NCI-H1417 treated with DMSO at 0.1 percent for 48 hours (cell line): ENCODE measurements at places on chromosomes 6 and 20.

DNA sequence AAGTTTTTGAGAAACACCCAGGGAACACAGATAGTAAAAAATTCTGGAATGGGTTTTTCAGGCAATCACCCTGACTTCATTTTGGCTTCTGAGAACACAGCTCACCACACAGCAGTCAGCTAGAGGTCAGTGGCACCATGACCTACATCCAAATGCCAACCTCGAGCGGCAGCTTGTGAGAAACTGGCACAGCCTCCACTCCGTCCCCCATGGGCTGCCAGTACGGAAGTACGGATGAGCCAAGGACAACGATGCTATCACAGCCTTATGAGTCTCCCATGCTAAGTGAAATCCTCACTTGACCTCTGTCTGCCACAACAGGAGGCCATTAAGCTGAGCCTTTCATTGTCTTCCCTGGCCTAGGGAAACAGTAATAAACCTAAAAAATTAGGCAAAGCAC, 32.0 kb downstream of the KIF16B start:
- DNase-seq = no peak

DNA sequence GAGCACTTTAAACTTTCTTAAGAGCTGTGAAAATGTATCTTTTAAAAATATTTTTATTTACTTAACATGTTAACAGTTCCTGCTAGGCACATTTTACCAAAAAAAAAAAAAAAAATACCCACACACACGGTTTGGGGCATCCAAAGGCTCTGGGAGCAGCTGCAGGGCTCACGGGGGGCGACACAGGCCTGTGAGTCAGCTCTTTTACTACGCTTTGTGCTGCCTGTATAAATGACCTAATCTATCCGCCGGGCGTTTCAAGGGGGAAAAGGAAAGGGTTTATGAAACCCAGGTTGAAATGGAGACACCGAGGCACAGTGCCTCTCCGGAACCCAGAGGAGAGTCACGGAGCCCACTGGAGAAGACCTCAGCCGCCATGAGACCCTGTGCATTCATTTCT, 40.4 kb downstream of the DLL1 start:
- no peak for DNase-seq

DNA sequence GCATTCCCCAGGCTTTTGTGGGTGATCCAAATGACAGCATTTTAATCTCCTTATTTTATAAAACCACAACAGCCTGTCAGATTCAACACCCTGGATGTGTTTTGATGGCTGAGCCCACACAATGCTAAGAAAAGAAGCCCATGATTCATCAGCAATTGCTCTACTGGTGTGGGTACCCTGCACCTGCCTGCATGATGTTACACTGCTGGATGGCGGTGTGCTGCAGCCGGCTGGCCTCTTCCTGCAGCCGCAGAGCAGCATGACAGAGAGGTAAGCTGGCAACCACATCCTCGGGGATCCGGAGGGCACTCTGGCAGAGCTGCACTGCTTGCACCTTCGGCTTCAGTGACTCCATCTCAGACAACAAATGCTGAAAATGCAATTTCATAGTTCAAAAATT, 327.5 kb downstream of the SYNE1 start:
- DNase-seq = no peak

DNA sequence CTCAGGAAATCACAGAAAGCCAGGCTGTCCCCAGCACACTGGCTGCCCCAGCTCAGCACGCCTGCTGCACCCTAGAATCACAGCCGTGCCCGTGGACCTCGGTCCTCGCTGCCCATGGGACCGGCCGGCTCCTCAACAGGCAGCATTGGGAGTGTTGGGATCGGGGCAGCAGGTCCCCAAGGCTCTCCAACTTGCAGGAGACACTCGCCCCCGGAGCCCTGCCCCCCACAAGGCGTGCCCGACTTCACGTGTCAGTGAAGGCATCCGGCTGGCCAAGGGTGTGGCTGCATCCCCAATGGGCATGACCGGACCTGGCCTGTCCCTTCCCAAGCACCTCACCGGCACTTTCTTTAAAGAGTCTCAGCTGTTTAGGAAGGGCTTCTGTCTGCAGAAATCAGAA, 3.0 kb upstream of the NTSR1 start:
- no peak for DNase-seq

DNA sequence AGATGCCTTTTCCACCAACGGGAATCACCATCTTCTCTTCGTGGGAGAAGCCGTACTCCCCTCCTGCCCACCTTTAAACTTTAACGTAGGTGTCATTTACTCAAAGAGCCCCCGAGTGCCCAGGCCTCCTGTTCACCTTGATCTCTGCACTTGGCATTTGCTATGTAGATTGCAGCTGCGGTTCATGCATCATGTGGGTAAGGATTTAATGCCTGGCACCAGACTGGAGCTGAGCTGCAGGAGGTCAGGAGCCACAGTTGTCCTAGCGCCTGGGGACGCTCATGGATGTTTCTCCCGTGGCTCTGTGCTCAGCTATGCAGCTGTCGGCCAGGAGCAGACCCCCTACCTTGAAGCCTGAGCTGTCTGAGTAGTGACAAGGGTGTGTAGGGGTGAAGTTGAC, 133.7 kb downstream of the CDH4 start:
- DNase-seq = no peak

DNA sequence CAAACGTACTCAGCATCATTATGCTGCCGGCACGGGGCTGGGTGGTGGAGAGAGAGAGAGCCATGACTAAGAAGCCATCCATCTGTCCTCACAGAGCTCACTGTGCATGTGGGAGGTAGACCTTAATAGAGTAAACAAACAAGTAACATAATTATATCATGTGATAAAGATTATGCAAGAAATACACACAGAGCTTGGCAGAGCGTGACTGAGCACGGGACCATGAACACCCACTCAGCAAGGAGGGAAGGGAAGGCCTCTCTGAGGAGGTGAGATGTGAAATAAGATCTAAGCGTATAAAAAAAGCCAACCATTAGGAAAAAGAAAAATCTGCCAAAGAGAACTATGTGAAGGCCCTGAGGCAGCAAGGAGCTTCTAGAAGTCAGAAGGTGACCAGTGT, 207.5 kb downstream of the PTPRT start:
- no peak for DNase-seq

DNA sequence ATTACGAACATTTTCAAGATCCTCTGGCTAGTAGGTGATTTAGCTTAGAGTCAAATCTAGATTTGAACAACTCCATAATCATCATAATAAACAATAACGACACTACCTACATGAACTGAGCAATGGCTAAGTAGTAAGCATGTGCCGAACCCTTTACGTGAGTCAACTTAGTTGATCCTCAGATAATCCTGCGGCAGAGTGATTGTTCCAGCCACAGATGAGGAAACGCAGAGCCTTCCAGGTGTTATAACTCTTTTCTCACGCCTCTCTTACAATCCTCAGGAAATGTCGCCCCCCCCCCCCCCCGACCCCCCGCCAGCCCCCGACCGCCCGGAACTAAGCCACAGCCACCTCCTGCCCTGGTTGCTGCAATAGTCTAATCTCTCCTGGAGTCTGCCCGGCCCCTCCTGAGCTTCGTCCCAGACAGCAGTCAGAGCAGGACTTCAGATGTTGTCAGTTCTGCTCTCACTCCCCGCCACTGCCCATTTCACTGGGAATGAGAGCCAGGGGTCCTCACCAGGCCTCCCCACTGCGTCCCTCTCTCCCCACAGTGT, 141.5 kb upstream of the AGPAT4 start:
- DNase-seq = no peak

DNA sequence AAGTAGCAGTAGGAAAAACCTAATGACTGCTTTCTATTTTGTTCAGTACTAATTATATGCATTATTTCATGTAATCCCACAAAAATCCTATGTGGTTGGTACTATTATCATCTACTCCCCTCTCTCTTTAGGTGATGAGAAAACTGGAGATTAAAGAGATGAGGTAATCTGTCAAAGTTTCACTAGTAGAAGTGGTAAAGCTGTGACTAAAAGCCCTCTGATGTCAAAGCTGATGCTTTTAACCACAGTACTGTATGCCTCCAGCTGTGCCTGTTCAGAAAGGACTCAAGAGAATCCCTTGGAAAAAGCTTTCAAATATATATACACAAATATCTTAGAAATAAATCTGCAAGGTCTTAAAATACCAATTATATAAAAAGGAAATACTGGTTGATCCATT, 38.0 kb downstream of the PHIP start:
- DNase-seq = no peak

GRCh38 chr6:131368198-131368911, 204.7 kb upstream of the ARG1 start:
- no peak for DNase-seq

- DNase-seq = no peak
These were observed 4.8 kb downstream of the CD93 start for GRCh38 chr20:23081263-23081819.

DNA sequence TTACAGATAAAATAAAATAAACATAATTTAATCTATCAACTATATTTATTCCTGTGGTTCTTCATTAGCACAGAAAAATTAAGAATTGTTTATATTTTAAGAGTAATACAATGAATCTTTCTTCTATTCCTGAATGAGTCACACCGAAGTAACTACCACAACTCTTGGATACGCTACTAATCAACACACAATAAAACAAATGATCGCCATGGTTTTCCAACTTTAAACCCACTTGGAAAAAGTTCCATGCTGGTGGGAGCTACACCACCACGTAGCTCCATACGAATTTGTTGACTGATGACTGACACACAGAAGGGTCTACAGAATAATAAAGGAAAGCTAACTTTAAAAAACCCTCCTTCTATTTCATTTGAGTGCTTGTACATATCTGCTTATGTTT, 135.8 kb upstream of the NEDD9 start:
- no peak for DNase-seq

DNA sequence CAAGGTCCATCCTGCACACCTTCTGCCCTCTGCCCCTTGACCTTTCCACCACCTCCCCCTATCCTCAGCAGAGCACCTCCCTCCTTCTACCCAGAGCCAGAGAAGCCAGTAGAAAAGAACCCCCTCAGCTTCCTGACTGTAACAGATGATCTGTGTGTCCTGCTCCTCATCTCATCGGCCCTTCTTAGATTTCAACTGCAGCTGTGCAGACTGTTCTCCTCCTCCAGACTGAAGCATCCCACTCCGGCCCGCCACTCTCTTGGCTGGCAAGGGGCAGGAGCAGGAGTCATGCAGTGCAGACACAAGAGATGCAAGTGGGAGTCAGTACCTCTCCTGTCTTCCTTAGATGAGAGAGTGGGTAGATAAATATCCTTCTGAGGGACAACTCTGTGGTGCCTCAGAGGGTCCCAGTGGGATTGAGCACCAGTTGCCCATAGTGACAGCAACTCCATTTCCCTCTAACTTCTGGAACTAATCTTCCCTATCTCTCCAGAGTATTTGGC, 163.5 kb upstream of the MLN start:
- DNase-seq = no peak

DNA sequence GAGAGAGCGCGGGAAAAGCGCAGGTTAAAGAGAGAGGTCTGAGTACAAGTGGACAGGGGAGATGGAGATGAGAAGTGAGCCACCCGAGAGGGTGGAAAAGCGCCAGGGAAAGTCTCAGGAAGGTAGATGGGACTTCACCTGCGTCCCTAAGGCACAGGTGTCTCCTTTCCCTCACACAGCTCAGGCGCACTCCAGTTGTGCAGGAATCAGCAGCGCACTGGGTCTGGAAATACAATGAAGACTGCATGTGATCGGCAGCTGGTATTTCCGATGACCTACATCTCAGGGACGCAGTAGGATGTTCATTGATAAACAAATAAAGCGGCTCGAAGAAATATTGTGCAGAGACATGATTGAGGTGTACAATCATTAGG, 432 bp upstream of the KHDRBS2 start:
- DNase-seq = no peak

- DNase-seq = no peak
These were observed 448.1 kb downstream of the CBLN4 start for GRCh38 chr20:55557191-55557590.

GRCh38 chr6:134510920-134511319, 193.0 kb upstream of the SGK1 start:
- DNase-seq = no peak

GRCh38 chr6:104418839-104419238, 440.9 kb downstream of the HACE1 start:
- DNase-seq = no peak

GRCh38 chr20:50462093-50462690, 48.0 kb upstream of the PTPN1 start:
- no peak for DNase-seq

DNA sequence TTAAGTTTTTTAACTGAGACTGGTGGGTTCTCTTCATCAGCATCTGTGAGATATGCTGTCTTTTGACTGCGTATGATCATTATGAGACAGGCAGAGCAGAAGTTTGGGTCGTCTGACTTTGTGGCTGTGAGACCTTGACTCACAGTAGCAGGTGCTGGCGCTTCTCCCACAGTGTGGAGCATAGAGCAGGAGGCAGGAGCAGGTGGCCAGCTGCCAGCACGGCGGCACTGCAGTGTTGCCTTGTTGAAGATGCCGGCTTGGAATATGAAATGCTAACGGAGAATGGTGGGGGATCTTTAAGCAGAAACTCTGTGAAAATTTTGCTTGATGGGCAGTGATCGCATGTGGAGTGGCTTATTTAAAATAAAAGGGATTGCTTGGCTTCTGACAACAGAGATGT, 105.0 kb downstream of the TIAM2 start:
- DNase-seq = no peak

DNA sequence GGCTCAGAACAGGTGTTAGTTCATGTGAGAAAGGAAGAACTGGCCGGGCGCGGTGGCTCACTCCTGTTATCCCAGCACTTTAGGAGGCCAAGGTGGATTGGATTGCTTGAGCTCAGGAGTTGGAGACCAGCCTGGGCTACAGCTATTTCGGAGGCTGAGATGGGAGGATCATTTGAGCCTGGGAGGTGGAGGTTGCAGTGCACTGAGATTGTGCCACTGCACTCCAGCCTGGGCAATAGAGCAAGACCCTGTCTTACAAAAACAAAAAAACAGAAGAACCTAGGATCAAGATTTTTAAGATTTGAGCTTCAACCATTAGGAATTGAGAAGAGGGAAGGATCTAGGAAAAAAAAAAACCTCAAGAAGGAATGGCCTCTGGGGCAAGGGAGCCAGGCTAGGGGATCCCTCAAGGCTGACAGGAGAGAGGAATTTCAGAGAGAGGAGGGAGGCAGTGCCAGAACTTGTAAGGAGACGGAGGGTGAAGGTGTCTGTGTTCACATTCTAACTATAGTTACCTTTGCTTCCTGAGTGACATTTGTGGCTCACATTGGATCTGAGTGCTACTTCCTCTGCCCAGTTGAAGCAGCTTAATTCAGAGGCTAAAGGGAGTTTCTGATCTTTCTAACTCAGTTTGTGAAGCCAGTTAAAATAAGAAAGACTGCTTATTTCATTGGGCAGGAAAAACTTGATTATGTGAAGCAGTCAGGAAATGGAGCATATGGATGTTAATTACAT, 26.1 kb downstream of the CHMP4B start:
- DNase-seq = no peak
